AG04450 (cell line): ENCODE measurements at places on chromosomes 16 and 17.

DNA sequence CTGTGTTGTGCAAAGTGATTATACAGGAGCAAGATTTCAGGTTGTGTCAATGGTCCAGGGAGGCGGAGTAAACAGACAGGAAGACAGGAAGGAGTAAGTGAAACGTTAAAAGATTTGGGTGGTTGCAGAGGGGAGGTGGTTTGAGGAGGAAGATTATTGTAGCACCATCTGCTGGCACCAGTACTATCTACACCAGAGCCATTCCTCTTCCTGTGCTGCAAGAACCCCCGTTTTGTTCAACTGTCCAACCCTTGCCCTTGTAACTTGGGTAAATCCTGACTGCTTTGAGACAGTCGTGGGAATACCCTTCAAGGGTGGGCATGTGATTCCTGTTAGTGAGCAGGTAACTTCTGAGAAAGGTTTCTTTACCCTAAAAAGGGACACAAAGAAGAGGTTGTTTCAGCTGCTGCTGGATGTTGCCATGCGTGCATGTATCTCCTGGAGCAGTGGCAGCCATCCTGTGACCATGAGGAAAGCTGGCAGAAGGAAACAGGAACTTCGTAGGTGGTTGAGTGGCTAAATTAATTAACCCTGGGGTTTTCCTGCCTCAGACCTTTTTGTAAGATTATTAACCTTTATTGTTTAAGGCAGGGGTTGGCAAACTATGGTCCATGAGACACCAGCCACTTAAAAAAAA, 124.1 kb downstream of the PRKCA start:
- no peak for DNase-seq

- DNase-seq, result no peak
Measured at GRCh38 chr17:65514082-65514481, 47.4 kb downstream of the AXIN2 start.

- no peak for DNase-seq
Measured at GRCh38 chr16:2033057-2033908, 6.6 kb downstream of the NHERF2 start.

DNA sequence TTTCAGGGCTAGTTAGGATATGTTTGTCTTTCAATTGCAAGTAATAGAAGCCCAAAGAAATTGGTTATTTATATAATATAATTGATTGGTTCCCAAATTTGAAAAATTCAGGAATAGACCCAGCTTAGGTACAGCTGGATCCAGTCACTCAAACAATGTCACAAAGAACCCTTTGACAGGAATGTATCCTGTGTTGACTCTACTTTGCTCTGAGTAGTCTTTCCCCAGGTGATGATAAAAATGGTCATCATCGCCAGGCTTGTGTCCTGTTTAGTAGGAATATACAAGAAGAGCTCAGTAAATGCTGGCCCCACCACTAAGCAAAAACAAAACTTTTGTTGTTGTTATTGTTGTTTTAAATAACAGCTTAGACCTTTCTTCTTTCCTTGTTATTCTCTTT, 35.0 kb downstream of the MAPT start:
- DNase-seq, result no peak

- DNase-seq, result no peak
Measured at GRCh38 chr17:47966079-47966519, 4.8 kb upstream of the CDK5RAP3 start.

GRCh38 chr17:5922476-5922875, 147.7 kb upstream of the WSCD1 start:
- no peak for DNase-seq

- DNase-seq, result no peak
Measured at GRCh38 chr16:65532846-65533245, 411.0 kb upstream of the CDH11 start.
